ENCODE measurements at places on chromosomes 2 and 18.

DNA sequence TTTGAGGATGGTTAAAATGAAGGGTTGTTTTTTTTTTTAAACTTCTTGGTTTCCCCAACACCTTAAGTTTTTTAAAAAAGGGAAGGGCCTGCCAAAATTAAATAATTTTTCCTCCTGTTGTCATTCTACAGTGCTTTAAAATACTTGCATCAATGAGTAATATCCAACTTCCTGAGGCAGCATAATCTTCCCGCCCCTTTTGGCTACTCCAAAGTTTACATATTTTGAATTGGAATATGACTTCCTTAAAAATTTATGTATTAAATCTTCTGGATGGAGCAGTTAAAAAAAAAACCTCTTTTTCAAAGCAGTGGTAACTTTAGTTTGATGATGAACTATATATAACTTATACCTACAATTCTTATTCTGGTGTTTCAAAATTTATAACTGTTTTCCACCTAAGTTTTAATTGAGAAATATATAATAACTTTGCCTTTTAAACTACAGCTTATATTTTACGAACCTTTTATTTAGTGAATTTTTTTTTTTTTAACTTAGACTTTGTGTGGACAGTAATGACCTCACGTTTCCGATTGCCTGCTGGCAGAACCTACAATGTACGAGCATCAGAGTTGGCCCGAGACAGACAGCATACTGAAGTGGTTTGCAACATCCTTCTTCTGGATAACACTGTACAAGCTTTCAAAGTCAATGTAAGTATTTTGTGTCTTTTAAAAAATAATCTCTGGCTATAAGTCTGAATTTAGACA is 49.8 kb downstream of the PTPN4 start:
- peak; percentile 69 for DNase-seq

GRCh38 chr2:19111354-19111753 is 247.1 kb downstream of the OSR1 start:
- DNase-seq, result no peak

DNA sequence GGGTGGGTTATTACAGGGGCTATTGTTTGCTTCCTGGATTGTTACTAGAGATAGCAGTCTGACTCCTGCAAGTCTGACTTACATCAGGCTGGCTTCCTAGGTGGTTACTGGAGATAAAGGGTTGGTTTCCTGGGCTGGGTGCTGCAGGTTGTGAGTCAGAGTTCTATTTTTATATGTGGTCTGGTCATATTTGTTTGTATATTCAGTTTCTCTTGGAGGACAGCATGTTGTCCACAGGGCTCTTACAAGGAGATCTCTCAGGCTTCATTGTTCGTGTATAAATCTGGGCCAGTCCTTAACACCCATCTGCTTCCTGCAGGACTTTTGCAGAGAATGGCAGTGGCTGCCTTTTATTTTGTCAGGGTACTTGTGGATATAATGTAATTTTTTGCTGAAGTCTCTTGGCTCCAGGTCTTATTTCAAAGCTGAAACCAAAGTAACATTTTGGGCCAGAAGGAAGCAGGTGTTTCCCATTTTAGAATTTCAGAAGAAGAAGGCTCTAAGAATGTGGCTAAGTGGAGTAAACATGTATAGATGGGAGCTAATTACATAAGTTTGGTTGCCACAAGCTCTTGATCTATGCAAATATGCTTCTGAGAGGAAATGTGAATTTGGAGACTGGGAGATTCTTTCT is 65.9 kb upstream of the SLC16A14 start:
- DNase-seq, result peak; percentile 40

DNA sequence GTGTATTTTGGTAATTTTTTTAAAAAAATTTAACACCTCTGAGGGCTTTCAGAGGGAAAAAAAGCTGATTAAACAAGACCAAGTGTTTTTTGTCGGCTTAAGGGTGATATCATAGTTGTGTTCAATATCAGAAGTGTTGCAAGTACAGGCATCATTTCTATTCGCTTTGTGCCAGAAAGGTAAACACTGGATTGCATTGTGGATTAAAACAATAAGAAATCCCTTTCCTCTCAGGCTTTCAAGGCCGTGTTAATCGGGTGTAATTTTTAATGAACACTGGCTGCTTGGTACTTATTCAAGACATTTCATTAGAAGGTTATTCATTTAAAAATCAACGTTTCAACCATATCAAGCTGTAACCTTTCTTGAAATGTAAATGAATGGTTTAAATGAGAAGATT is 18.3 kb downstream of the FIGN start:
- DNase-seq, result no peak

GRCh38 chr18:56983275-56983992 is 163.5 kb upstream of the BOD1L2 start:
- DNase-seq, result no peak

DNA sequence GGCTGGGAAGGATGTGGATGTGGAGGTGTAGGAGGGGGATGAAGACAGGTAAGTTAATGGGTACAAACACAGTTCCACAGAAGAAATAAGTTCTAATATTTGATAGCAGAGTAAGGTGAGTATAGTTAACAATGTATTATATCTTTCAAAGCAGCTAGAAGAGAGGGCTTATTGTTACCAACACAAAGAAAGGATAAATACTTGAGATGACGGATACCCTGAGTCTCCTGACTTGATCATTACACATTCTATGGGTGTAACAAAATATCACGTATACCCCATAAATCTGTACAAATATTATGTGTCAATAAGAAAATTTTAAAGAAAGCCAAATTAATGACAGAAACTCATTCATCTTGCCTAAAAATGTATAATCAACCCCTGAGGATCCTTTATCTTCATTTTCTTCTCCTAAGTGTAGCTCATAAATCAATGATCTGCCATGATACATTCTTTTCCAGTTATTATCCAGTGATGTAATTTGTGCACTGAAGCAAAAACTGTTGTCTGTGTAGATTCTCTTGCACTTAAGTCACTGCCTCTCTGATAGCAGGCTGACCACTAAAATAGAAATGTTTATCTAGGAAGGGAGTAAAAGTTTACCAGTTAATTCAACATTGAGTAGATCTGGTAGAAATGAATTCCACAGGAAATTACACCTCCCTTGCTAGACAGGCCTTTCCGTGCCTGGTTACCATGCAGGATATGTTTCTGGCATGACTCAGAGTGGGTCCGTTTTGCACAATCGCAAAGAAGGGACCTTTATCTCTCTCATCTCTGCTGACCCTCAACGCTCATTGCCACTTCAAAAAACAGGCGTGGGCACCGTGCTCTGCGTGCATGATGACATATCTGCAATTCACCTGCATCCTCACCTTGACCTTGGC is 249.7 kb upstream of the NCKAP5 start:
- peak; percentile 89 for DNase-seq

DNA sequence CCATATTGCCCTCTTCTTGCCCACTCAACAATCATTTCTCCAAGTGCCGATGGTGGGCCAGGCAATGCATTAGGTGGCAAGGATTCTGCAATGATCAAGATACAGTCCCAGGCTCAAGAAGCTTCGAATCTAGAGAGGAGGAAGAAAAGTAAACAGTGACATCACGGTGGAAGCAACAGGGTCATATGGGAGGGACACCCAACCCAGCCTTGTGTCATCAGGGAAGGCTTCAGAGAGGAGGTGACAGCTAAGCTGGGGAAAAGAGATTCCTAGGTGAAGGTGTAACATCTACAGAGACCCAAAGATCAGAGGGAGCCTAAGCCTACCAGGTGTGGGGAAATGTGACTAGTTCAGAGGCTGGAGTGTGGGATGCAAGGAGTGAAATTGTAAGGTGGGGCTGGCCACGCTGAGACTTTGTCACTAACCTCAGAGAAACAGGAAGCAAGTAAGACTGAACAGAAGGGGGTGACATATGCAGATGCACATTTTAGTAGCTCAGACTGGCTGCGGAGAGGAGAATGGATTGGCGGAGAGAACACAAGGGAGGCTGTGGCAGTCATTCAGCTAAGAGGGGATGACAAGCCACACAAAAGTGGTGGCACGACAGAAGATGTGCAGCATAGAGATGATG is 104.9 kb downstream of the ANKRD44 start:
- no peak for DNase-seq

GRCh38 chr2:40740419-40740818 is 288.5 kb upstream of the SLC8A1 start:
- DNase-seq, result no peak

- DNase-seq, result no peak
Measured at GRCh38 chr2:109535217-109535946, 78.4 kb downstream of the SEPTIN10 start.

DNA sequence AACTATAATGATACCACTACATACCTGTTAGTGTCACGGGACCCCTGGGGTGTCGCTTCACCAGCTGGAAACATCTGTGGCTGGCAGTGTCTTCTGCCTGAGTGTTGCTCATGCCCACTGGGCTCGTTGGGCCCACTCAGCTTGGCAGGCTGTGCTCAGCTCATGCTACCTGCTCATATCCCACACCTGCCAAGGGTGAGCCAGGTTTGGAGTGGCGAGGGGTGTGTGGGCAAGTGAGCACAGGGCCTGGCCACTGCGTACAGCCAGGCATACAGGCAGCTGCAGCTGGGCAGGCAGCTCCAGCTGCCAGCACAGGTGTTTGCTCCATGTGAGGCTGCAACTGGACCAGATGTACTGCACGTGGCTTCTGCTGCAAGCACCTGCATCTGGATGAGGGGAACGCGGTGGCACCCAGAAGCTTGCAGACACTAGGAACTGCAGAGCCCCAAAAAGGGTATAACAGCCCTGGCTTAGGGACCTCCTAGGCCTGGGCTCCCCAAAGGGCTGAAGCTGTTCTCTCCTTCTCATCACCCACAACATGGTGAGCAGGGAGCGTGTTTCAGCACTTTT is 70.1 kb downstream of the SUCLG1 start:
- no peak for DNase-seq

GRCh38 chr18:23730857-23731256 is 41.6 kb downstream of the LAMA3 start:
- no peak for DNase-seq

- DNase-seq, result no peak
Measured at GRCh38 chr2:138974651-138975050, 194.5 kb upstream of the NXPH2 start.

GRCh38 chr18:12593866-12594265 is 64.0 kb downstream of the SPIRE1 start:
- DNase-seq, result peak; percentile 41

DNA sequence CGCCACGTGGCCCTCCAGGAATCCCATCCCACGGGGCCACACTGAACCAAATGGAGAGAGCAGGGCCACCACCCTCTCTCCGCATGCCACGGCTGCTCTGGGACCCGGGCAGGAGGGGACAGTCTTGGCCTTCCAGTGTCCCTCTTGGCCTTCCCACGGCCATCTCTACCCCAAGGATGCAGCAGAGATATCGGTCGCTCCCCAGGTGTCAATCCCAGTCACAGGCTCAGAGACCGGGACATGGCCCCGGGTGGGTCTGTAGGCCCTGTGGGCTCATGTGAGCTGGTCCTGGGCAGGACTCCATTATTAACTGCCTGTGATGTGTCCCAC is 15.3 kb downstream of the CAPN10 start:
- DNase-seq, result no peak

GRCh38 chr2:159998961-159999360 is 63.5 kb downstream of the PLA2R1 start:
- DNase-seq, result no peak

DNA sequence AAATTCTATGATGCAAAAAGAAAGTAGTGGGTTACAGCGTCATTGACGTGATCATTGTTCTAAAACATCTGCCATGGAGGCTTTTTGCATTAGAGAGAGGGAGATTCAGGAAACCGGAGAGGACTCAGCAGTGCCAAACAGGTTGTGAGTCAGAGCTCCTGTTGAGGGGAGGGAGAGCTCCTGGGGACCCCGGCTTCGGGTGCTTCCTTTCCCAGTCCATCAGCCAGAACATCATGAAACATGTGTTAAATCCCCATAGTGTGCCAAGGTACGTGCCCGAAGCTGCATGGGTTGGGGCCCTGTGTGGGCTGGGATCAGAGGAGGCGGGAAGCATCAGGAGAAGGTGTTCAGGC is 791 bp upstream of the CYRIA start:
- DNase-seq, result no peak

GRCh38 chr2:127951026-127951425 is 65.3 kb upstream of the AMMECR1L start:
- DNase-seq, result no peak

DNA sequence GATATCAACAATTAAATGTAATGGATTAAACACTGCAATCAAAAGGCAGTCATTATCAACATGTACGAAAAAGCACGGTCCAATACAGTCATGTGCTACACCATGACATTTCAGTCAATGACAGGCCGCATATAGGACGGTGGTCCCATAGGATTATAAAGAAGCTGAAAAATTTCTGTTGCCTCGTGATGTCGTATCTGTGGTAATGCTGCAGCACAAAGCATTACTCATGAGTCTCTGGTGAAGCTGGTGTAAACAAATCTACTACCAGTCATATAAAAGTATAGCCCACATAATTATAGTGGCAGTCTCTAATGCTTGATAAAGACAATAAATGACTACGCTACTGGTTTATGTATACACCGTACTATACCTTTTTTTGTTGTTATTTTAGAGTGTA is 58.4 kb downstream of the RABL2A start:
- no peak for DNase-seq

DNA sequence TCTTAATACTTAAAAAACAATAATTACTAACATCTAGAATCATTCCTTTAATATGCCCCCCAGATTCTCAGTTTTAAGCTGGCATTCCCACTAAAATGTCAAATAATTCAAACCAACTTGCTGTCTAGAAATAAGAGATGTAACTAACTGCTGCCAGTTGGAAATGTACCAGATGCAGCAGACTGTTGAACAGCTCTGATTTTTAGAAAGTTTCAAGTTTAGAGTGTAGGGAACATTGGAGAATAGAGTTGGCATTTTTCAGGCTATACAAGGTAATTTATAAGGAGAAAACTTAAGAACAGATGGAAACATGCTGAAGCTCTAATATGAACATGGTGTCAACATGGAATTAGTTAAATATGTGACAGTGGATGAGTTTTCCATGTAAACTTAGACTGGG is 101.4 kb downstream of the PTRHD1 start:
- DNase-seq, result no peak

DNA sequence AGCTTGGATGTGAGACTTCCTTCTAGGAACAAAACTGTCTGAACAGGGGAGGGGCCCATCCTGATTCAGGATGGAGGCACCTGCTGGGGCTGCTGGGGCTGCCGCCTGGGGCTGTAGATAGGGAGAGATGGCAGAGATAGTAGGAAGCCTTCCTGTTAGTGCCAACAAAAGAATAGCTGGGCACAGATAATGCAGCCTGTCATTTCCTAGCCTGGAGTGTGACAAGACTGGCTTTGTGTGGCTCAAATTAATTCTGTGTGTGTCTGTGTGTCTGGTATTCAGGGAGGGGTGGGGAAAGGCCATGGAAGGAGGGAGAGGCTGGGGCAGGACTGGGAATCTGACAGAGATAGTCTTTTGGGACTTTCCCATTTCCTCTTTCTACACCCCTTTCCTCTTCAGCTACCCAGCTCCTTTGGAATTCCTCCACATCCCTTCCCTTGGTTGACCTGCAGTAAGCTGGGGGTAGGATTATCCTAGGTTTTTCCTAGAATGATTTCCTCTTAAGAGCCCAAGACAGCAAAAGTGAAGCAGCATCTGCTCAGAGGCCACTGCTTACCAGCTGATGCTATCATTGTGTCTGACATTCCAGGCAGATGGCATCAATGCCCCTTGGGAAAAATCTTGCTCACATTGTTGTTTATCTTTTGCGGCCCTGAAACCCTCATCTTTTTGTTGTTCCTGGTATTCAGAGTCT is 144.9 kb upstream of the LHCGR start:
- no peak for DNase-seq

All from AG08395 (cell line).